ENCODE measurements at places on chromosomes 11 and 22. TPM values are rescaled to one million over a fixed set of nuclear protein-coding genes. Genes with fewer than 3 reads are reported as not detected.
A peak's percentile ranks its signal among the peaks of the same experiment; 100 is the strongest.

DNA sequence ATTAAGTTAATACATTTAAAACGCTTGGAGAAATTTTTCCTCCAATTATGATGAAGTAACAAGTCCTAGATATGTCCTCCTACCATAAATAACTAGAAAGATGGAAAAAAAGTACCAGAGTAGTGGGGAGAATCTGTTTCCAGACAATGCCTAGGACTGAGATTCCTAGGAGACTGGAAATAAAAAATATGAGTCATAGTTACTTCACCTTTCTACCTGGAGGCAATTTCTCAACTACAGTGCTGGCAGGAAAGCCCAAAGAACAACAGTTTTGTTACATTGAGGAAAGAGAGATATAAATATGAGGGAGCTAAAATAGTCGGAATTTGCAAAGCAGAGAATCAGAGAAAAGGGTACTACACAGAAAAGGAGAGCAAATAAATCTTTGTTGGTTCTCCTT lies 202.1 kb upstream of the ARHGAP42 start:
- H3K4me3 ChIP-seq, result no peak overlapping the region
- peaks cover 7% of the 10 kb centered on the region for H3K36me3 ChIP-seq
- H3K27ac ChIP-seq, result no peak overlapping the region
- H3K27me3 ChIP-seq, result no peaks in the 10 kb centered on the region
- no peaks in the 10 kb centered on the region for H3K4me1 ChIP-seq

GRCh38 chr22:37633089-37633624 lies 6.3 kb upstream of the SH3BP1 start:
- peaks cover 12% of the 10 kb centered on the region for H3K36me3 ChIP-seq
- H3K4me3 ChIP-seq, result peak overlapping the region; percentile 0
- H3K4me1 ChIP-seq, result peaks cover 2% of the 10 kb centered on the region
- no peak for DNase-seq

DNA sequence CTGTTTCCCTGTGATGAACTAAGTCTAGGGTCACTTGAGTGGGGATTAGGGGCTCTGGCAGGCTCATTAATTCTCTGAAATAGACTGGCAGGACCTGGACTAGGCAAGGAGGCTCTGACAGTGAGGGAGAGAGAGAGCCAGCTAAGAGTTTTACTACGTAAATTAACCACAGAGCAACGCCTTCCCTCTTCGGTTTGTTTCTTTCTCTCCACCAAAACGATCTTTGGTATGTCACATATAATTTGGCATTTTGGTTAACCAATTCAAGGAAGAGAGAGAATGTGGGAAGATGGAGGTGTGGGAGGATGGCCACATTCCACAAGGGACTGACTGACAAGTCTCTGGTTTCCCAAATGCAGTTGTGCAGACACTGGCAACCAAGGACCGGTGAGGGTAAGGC lies 27.9 kb downstream of the ATG16L2 start:
- H3K36me3 ChIP-seq, result no peaks in the 10 kb centered on the region
- no peak overlapping the region for H3K4me3 ChIP-seq
- no peaks in the 10 kb centered on the region for H3K4me1 ChIP-seq
- no peak overlapping the region for H3K27ac ChIP-seq
- no peak for DNase-seq

DNA sequence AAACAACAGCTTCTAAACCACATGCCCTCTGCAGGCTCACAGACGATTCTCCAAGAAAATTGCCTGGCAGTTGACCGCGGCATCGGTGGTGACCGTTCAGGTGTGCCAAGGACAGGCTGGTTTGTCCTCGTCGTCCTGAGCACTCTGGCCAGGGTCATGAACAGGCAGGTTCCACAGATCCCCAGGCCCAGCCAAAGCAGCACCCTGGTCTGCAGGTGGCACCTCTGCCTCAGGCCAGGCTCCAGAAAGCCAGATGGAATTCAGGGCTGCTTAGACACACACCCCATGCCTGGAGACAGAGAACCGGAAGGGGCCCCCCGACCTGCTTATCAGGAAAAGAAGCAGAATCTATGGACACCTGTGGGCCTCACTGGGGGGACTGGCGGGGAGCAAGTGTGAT lies 338.7 kb downstream of the BRD1 start:
- no peaks in the 10 kb centered on the region for H3K36me3 ChIP-seq
- no peak overlapping the region for H3K27ac ChIP-seq
- H3K4me3 ChIP-seq, result no peak overlapping the region
- H3K4me1 ChIP-seq, result peaks cover 3% of the 10 kb centered on the region

DNA sequence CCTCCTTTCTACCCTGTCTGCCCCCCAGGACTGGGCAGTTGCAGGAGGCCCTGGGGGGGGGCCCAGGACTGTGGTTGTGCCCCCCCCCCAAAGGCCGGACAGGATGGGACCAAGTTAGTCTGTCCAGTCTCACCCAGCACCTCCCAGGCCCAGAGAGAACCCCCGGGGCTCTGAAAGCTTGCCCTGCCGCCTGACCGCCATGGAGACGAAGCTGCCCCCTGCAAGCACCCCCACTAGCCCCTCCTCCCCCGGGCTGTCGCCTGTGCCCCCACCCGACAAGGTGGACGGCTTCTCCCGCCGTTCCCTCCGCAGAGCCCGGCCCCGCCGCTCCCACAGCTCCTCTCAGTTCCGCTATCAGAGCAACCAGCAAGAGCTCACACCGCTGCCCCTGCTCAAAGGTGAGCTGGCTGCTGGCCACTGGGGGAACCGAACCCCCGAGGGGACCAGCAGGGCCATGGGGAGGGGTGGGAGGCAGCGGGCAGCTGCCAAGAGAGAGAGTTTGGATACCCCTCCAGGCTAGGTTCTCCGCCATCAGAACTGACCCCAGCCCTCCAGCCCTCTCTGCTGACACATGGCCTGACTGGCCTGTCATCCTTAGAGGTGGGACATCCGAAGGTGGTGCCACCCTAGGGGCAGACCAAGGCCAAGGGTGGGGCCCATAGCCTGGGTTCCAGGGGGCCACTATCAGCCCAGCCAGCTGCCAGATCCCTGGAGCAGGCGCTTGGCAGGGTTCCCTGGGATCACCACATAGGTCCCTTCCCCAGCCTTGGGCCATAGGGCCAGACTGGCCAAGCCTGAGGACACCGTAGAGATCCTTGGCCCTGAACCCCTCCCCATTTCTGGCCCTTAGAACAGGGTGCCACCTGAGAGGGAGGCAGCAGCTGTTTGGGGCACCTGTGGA lies 1.3 kb downstream of the PPP2R5B start:
- no peaks in the 10 kb centered on the region for H3K27me3 ChIP-seq
- no peaks in the 10 kb centered on the region for H3K4me1 ChIP-seq
- no peaks in the 10 kb centered on the region for H3K36me3 ChIP-seq
- DNase-seq, result no peak
- H3K27ac ChIP-seq, result no peak overlapping the region
- peak overlapping the region; percentile 79 for H3K4me3 ChIP-seq

The ALX4 gene
- total RNA-seq, result not detected

The JAML gene
- 0.35 TPM for total RNA-seq

The KCTD14 gene
- 12.5 TPM for total RNA-seq

Measured in H9 (cell line).